IMR-90 (cell line): ENCODE measurements at places on chromosomes 12 and 14.

- H3K4me1 ChIP-seq = peaks cover 6% of the 10 kb centered on the region
- peaks cover 2% of the 10 kb centered on the region; the same call in 1 of the 2 replicates for H3K36me3 ChIP-seq
- H3K27ac ChIP-seq = no peak overlapping the region; the same call in 1 of the 2 replicates
- H3K27me3 ChIP-seq = no peaks in the 10 kb centered on the region
- no peak overlapping the region for H3K4me3 ChIP-seq
- peak; percentile 31 for DNase-seq
Measured at GRCh38 chr12:30687265-30687986, 8.2 kb downstream of the IPO8 start.

- H3K27me3 ChIP-seq = no peaks in the 10 kb centered on the region
- H3K27ac ChIP-seq = no peak overlapping the region
- H3K4me1 ChIP-seq = no peaks in the 10 kb centered on the region
- H3K36me3 ChIP-seq = no peaks in the 10 kb centered on the region
- no peak for DNase-seq
Measured at GRCh38 chr14:42421377-42422078, 814.9 kb downstream of the LRFN5 start.

- H3K4me1 ChIP-seq = no peaks in the 10 kb centered on the region
- H3K27me3 ChIP-seq = no peaks in the 10 kb centered on the region
- DNase-seq = no peak
- H3K36me3 ChIP-seq = peaks cover 24% of the 10 kb centered on the region
- H3K27ac ChIP-seq = no peak overlapping the region
Measured at GRCh38 chr14:102496958-102497744, 12.4 kb downstream of the ANKRD9 start.

GRCh38 chr12:116338064-116338846 is 60.8 kb upstream of the MED13L start:
- no peaks in the 10 kb centered on the region for H3K27me3 ChIP-seq
- DNase-seq = no peak
- no peaks in the 10 kb centered on the region for H3K36me3 ChIP-seq

DNA sequence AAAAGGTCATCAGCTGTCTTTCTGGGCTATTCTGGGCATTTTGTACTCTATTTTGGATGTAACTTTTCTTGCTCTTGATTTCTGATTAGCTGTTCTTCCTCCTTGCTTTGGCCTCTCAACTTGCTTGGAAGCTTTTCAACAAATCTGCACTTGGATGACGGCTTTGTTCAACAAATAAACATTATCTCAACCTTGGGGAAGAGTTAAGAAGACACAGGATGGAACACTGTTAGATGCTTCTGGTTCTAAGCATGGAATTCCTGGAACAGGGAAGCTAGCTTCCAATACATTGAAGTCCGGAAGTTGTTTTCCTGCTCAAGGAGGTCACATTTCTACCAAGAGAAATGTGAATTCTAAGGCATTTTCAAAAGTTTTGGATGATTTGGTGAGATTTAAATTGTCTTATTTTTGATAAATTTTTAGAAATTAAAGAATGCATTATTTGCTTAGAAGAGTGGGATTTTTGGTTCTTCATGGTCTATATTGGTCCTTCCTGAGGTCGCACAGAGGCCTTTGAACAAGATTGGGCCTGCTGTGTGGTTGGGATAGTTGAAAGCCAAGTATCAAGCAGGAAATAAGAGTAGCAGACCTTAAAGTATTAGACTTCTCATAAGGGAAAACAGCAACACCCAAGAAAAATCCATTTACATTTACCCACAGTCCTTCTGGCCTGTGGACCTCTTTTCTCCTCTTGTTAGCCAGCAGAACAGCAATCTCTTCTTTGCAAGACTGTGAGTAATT is 59.2 kb downstream of the PPFIBP1 start:
- H3K4me1 ChIP-seq = peaks cover 8% of the 10 kb centered on the region
- H3K4me3 ChIP-seq = no peak overlapping the region
- H3K27me3 ChIP-seq = no peaks in the 10 kb centered on the region
- peaks cover 12% of the 10 kb centered on the region for H3K36me3 ChIP-seq

- DNase-seq = no peak
- H3K4me1 ChIP-seq = no peaks in the 10 kb centered on the region
- H3K4me3 ChIP-seq = no peak overlapping the region
Measured at GRCh38 chr14:53183611-53184010, 30.5 kb upstream of the DDHD1 start.

DNA sequence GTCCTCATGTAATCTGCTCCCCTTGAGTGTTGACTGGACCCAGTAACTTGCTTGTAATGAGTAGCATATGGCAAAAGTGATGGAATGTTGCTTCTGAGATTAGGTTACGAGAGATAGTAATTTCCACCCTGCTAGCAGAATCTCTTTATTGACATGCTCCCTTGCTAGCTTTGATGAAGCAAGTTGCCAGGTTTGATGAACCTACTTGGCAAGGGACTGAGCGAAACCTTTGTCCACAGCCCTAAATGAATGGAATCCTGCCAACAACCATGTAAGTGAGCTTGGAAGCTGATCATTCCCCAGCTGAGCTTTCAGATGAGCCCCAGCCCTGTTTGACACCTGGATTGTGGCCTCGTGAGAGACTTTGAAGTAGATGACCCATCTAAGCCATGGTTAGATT is 120.8 kb upstream of the PLXNC1 start:
- peaks cover 2% of the 10 kb centered on the region; the same call in 1 of the 2 replicates for H3K4me1 ChIP-seq
- H3K36me3 ChIP-seq = no peaks in the 10 kb centered on the region
- peaks cover 3% of the 10 kb centered on the region; the same call in 1 of the 2 replicates for H3K27me3 ChIP-seq
- no peak overlapping the region for H3K4me3 ChIP-seq
- no peak overlapping the region for H3K27ac ChIP-seq

DNA sequence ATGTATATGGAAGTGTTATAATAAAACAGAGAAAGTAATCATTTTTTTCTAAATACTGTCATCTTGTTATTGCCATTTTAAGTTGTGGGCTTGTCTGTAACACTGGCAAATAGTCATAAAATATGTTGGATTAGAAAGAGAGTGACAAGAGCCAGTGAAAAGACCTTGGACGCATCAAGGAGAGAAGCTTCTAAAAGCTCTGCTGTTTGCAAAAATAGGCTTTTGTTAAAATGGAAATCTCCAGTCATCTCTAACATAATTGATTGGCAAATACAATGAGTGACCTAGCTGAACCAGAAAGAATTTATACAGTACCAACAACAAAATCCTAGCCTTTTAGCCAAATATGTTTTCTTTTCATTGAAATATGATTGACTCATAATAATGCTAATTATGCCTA is 245.8 kb upstream of the RMST start:
- H3K4me3 ChIP-seq = no peak overlapping the region
- no peaks in the 10 kb centered on the region for H3K27me3 ChIP-seq
- no peaks in the 10 kb centered on the region for H3K36me3 ChIP-seq
- no peak overlapping the region for H3K27ac ChIP-seq
- H3K4me1 ChIP-seq = no peaks in the 10 kb centered on the region
- DNase-seq = no peak

DNA sequence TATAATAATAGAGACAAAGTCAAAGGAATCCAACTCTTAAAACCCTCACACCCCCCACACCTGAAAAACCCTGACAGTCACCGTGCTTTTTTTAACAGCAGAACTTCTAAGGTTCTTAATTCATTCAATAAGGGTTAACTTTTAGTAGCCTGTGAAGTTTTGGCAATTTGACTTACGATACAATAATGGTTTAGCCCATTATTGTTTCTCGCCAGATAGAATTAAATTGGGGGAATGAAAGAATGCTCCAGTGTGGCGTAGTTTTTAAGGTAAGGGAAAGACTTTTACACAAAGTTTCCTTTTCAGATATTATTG is 604 bp upstream of the MAGOHB start:
- no peaks in the 10 kb centered on the region for H3K27me3 ChIP-seq
- no peak for DNase-seq
- peaks cover 2% of the 10 kb centered on the region for H3K36me3 ChIP-seq

GRCh38 chr12:110677982-110678381 is 10.9 kb downstream of the HVCN1 start:
- DNase-seq = no peak
- H3K4me1 ChIP-seq = no peaks in the 10 kb centered on the region
- no peaks in the 10 kb centered on the region for H3K36me3 ChIP-seq
- no peak overlapping the region for H3K27ac ChIP-seq

DNA sequence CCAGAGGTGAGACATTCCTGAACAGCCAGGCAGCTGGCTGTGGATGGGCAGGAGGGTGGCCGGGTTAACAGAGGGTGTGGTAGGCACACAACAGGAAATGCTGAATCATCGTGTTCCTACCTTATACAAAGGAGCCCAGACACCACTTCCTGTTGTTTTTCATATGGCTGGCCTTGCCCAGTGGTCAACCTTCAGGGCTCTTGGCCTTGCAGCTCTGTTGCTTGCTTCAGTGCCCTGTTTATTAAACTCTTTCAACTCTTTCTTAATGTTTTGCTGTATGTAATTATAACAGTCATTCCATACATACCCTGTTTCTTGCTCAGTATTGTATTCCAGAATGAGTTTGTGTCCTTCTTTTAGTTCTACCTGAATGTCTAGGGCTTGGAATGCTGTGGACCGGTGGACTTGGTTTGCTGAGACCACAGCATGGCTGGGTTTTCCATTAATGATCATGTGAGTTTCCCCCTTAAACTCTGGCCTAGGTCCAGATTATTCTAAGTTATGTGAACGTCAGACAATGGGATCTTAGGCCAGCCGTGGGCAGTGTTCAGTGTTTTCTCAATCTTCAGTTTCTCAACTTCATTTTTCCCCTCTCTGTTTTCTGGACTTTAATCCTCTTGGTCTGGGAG is 11.9 kb downstream of the CFAP54 start:
- H3K27me3 ChIP-seq = no peaks in the 10 kb centered on the region
- no peaks in the 10 kb centered on the region for H3K36me3 ChIP-seq
- DNase-seq = peak; percentile 61
- peaks cover 8% of the 10 kb centered on the region for H3K4me1 ChIP-seq
- peak overlapping the region; percentile 84 for H3K27ac ChIP-seq

DNA sequence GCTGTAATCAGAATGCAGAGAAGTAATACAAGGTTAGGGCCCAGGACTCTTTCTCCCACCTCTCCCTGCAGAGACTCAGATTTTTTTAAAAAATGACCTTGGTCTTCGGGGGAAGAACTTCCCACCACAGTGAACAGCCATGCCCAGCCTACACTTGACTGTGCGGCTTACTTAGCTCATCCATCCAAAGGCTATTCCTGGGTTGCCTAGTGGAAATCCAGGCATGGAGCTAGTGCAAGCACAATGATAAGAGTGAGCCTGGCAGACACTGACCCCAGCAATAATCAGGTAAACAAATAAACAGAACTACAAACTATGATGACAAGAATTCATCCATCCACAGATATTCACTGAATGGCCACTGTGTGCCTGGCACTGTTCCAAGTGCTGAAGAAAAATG is 14.7 kb downstream of the SERPINA5 start:
- H3K36me3 ChIP-seq = no peaks in the 10 kb centered on the region
- no peak overlapping the region for H3K27ac ChIP-seq
- H3K4me1 ChIP-seq = peaks cover 15% of the 10 kb centered on the region
- H3K27me3 ChIP-seq = peaks cover 2% of the 10 kb centered on the region

- H3K36me3 ChIP-seq = no peaks in the 10 kb centered on the region
- no peak overlapping the region for H3K27ac ChIP-seq
- no peak for DNase-seq
- H3K4me3 ChIP-seq = no peak overlapping the region
- H3K4me1 ChIP-seq = no peaks in the 10 kb centered on the region
Measured at GRCh38 chr12:69905801-69906200, 80.8 kb downstream of the MYRFL start.

- no peaks in the 10 kb centered on the region for H3K4me1 ChIP-seq
- H3K27me3 ChIP-seq = no peaks in the 10 kb centered on the region
- H3K4me3 ChIP-seq = no peak overlapping the region
- H3K27ac ChIP-seq = no peak overlapping the region
- peak; percentile 11 for DNase-seq
Measured at GRCh38 chr12:20653871-20654270, 41.3 kb upstream of the SLCO1C1 start.

DNA sequence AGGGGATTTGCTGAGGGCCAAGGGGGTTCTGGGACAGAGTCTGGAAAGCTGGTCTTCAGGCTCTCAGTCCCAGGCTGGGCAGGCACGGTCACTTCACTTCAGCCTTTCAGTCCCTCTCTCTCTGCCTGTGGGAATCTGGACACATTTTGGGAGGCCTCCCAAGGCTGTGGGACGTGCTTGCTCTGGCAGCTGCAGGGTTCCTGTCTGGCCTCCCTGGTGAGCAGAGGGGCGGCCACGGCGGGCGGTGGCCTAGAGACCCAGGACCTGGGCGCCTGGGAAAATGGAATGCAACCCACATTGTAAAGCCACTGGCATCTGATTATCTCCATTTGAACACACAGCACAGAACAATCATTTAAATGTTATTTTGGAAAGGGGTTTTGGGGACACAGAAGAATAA is 10.1 kb upstream of the ALDH2 start:
- no peak for DNase-seq
- no peak overlapping the region for H3K27ac ChIP-seq
- peaks cover 14% of the 10 kb centered on the region; the same call in 1 of the 2 replicates for H3K4me1 ChIP-seq

DNA sequence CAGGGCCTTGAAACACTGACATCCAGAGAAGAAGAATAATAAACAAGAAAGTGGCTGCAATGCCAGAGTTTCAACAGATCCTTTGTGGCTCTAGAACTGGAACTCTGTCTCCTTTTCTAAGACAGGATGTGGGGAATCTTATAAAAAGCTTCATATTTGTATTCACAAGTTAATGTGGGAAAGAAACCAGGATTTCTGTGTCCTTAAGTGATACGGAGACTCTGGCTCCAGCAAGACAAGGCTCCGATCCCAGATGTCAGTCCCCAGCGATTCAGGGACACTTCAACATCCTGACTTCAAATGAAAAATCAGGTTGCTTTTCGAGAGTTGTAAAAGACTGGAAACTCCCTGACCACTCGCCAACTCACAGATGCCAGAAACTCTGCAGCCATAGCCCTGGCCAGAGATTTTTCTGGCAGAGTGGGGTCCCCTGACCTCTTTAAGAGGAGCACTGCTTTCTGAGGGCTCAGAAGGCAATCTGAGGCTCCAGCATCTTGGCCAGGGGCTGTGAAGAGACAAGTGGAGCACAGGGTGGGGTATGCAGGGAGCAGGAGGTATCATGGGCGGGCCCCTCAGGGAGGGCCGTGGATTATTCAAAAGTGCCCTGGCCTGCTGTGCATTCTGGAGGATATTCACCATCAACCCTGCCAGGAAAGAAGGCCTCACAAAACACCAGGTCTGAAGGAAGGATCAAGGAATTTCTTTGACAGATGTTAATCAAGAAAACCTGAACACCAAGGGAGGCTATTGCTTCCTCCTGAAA is 53.3 kb downstream of the TMX1 start:
- H3K27me3 ChIP-seq = no peaks in the 10 kb centered on the region
- peak overlapping the region; percentile 59 for H3K27ac ChIP-seq
- DNase-seq = peak; percentile 75
- H3K36me3 ChIP-seq = no peaks in the 10 kb centered on the region
- H3K4me3 ChIP-seq = no peak overlapping the region

DNA sequence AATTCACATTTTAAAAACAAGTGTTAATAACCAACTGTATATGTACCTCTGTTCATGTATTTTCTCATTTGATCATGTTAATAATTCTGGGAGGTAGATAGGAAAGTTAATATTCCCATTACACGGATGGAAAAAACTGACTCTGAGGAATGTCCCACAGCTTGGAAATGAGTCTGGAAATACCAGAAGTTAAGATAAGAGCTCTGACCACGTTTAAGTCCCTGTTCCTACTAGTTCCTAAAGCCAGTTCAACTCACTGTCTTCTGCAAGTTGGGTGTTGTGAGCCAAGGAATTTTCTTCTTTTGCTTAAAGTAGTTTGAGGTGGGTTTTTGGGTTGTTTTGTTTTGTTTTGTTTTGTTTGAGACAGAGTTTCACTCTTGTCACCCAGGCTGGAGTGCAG is 104.5 kb downstream of the TMEM30B start:
- H3K36me3 ChIP-seq = no peaks in the 10 kb centered on the region
- DNase-seq = no peak
- no peaks in the 10 kb centered on the region for H3K27me3 ChIP-seq
- no peak overlapping the region for H3K4me3 ChIP-seq
- peaks cover 30% of the 10 kb centered on the region for H3K4me1 ChIP-seq

- no peak overlapping the region for H3K27ac ChIP-seq
- H3K4me3 ChIP-seq = no peak overlapping the region
- peaks cover 31% of the 10 kb centered on the region for H3K27me3 ChIP-seq
Measured at GRCh38 chr12:120631097-120631496, 9.3 kb upstream of the CABP1 start.
